Kidney capillary endothelial cell (primary cell): ENCODE measurements at places on chromosomes 7 and 10.
A peak's percentile ranks its signal among the peaks of the same experiment; 100 is the strongest.

DNA sequence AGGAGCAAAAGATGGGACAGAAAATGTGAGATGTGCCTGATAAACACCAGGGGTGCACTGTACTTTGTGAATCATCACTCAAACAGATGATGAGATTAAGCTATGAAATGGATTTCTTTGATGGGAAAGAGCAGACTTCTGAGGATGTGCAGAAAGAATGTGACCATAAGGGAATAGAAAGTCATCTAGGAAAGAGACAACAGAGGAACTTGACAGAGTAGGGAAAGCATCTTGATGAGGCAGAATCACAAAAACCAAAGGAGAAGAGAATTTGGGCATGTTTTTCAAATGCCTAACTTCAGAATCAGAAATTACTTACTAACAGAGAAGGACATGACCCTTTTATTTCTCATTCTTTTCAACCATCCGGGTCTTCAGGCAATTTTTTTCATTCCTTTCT lies 82.4 kb upstream of the LRRTM3 start:
- DNase-seq, result no peak

DNA sequence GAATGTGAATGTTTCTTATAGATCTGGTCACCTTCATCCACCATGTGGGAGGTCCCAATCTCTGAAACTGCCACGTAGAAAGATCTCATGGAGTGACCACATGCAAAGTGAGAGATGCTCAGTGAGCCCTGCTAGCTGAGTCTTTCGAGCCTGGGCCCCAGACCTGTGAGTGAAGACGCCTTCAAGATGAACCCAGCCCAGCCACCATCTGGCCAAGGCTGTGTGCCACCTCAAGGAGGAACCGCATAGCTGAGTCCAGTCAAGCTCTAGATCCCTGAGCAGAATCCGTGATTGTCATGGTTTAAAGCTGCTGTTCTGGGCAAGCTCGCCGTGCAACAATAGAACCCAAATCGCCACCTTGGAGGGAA lies 20.2 kb upstream of the PPIF start:
- no peak for DNase-seq

GRCh38 chr10:11290156-11290890 lies 272.7 kb downstream of the CELF2 start:
- DNase-seq, result no peak

DNA sequence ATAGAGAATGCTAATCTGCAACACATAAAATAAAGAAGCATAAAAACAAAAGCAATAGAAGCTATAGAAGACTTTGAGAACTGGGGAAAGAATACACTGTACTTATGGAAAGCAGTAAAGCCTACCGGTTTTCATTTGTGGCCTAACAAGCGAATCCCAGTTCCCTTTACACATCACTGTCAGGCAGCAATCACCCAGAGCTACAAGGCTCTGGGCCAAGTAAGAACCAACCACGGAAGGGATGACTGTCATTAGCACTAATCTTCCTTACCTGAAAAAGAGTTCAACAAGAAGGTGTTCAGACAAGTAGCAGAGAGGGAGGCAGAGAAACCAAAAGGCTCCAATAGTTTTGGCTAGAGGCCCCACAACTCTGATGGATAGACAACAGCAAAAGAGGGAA lies 15.0 kb downstream of the CCDC6 start:
- DNase-seq, result no peak

GRCh38 chr10:129914960-129915359 lies 49.1 kb downstream of the EBF3 start:
- DNase-seq, result no peak

- DNase-seq, result peak; percentile 61
Observed at GRCh38 chr7:142603870-142604448, 145.3 kb upstream of the PRSS1 start.

DNA sequence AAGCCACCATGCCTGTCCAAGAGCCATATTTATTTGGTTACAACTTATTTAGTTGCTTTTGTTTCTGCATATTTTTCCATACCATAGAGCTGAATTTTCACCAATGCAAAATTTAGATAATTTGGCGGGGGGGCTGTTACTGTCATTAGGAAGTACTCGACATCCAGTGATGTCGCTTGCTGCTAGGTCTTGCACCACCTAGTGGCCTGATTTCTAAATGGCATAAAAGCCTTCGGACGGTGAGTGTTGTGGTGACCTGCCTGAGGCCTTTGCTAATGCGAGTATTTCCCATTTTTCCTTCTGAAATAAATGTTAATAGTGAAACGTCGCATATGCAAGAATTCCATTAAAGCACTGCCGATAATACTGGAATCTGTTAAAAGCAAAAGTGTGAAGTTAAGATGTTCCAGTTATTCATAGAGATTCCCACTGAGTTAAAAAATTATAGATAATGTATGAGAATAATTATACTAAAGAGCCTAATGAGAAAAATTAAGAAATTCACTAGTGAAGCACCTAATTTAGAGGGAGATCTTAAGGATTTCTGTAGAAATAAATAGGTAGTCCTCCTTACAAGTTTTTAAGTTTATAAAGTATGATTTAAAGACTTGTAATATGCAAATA lies 86.1 kb upstream of the DNAJB6 start:
- peak; percentile 49 for DNase-seq

DNA sequence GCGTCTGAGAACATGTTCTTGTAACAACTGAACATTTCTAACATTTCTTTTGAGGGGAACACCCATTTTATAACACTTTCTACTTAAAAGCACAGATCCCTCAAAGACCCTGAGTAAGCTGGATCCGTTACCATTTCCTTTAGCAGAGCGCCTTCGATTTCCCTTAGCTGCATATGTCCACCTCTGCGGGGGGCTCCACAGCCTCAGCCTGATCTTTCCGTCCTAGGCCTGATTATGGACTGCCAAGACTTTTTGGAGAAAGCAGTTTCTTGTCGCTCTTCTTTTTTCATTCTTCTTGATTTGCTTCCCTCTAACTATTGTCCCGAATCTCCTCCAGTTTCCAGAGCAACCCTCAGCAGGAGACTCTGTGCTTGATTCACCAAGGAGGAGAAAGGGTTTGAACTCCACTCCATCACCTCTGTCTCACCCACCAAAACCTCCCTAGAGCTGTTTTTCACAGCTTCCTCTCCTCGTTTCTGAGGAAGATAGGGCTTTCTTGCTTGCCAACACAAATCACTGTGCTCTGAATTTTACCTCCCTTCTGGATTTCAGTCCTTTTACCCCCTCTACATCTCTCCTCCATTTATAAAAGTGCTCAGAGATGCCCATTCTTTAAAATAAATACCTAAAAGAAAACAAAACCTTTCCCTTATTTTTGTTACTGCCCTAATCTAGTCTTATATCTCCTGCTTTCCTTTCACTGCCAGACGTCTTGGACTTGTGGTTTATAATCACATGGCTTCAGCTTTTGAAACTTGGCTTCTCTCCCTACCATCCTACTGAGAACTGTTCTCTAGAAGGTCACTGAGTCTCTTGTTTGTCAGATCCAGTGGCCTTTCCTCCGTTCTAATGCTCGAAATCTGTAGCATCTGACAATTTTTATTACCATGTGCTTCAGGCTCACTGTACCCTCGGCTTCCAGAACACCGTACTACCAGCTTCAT lies 30.5 kb upstream of the ZRANB1 start:
- no peak for DNase-seq

GRCh38 chr10:124742413-124743190 lies 1.6 kb downstream of the FAM53B start:
- no peak for DNase-seq
